ENCODE measurements at places on chromosomes 7 and 10.

DNA sequence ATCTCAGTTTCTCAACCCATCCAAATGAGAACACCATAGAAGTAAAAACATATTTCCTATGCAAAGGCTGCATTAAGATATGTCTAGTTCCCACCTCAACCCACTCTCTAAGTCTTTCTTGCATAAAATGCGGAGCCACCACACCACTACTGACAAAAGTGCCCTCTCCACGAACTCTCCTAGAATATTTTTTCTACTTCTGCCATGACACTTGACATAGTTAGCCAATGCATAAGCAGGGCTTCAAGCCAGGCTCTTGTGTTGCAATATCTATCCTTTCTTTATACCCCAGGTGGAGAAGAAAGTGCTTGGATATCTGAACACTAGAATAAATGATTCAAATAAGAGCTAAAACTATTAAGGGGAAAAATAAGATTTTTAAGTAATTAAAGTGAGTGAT lies 465.2 kb downstream of the NRG3 start:
- no peak for DNase-seq

- DNase-seq = peak; percentile 44
These were observed 12.1 kb upstream of the TRUB1 start for GRCh38 chr10:114925587-114926586.

GRCh38 chr7:147245274-147245673 lies 1128.7 kb downstream of the CNTNAP2 start:
- peak; percentile 15 for DNase-seq

DNA sequence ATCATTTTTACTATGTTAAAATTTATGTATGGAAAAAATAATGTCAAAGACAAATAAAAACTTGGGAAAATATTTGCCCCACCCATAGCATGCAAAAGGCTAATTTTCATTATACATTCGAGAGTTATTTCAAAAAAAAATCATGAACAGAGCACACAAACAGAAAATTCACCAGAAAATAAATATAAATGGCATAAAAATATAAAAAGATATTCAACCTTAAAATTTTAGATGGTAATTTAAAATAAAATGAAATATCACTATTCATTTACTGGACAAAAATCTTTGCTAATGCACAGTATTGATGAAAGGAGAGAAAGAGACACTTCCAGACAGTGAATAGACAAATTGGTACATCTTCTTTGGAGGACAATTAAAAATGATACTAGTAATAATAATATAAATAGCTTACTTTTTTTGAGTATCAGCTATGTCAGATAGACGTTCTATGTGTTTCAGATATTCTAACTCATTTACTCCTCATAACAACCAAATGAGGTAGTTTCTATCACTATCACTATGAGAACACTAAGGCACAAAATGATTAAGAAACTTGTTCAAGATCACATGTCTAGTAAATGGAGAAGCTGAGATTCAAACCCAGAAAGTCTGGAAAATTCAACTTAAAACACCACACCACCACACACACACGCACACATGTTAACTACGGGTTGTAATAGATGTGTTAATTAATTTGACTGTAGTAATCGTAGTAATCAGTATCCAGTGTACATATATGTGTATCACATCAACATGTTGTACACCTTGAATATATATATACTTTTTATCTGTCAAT lies 63.0 kb downstream of the CCDC71L start:
- DNase-seq = no peak

DNA sequence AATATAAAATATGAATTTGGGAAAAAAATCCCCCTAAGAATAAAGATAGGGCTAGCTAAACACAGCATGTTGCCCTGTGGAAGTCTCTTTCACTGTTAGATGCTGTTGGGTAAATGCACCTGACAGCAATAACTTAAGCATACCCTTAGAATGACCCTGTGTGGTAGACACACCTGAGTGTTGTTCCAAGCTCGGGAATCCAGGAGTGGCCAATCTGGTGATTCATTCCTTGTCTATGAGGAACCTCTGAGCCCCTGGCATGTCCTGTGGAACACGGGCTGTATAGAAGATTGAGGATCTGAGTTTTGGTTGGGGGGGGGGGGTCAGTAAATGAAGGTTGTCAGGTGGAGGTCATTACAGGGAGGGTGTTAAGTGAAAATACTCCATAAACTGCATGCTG lies 730.0 kb upstream of the IGFBP3 start:
- DNase-seq = no peak

DNA sequence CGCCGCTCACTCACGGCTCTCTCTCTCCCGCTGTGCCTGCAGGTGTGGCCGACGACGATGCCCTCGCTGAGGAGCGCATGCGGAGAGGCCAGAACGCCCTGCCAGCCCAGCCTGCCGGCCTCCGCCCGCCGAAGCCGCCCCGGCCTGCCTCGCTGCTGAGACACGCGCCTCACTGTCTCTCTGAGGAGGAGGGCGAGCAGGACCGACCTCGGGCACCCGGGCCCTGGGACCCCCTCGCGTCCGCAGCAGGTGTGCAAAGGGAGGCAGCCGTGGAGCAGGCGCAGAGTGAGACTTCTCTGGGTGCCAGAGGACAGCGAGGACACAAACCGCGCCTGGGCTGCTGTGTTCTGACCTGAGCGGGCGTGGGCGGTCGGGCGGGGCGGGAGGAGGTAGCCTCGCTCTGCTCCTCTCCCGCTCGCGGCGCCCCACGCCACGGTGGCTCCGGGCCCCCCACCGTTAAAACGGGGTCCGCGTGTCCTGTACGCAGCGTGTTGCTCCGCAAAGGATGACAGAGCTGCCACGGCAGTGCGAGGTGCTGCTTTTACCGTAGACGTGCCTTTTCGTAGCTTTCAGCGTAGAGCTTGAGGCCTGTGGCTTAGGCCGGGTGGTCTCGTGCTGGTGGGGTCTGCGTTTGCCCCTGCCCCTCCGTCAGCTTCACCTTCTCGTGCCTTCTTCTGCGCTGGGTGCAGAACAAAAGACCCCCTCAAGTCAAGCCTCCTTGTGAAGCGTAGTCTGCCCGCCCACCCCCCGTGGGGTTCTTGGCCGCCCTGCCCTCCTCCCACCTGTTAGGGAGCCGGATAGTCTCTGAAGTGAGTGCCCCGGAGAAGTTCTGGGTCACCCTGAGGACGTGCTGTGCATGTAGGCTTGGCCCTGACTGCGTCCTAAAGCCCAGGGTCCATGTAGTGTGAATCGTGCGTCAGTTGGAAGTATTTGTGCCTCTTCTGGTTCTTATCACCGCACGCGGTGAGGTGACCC lies 73.2 kb downstream of the DNAJB6 start:
- DNase-seq = no peak

- no peak for DNase-seq
These were observed 143.2 kb upstream of the C7orf33 start for GRCh38 chr7:148447221-148447849.

DNA sequence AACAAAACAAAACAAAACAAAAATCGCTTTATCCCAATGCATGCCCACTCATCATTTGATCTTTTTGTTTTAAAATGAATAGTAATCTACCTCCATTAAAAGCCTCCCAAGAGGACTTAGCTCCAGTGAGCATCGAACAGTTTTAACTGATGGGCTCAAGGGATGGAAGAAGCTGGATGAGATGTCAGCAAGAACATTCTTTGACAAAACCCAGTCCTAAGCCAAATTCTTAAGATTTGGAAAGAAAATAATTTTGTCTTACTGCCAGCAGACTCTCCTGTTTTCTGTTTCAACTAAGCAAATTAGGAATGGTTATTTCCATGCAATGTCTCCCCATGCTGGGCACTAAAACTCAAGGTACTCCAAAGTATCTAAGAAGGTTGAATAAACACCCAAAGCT lies 127.3 kb downstream of the RNLS start:
- no peak for DNase-seq
